ENCODE measurements at places on chromosomes 7 and 10.

DNA sequence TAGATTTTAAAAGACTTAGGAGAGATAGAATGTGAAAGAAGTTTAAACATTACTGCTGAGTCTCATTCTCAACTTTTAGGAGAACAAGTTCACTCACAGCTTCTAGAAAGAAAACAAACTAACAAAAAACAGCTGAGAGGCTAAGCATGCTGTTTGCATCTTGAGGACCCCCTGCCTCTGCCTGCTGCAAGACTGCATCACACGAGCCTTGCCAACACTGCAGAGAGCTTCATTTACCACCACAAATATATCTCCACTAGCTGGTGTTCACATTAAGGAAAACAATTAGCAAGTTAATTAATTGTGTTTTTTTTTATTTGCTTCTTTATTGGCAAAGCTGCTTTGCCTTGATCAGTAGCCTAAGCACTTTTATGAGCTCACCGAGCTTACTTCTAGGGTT is 336.6 kb upstream of the KIAA1217 start:
- no peak for DNase-seq

DNA sequence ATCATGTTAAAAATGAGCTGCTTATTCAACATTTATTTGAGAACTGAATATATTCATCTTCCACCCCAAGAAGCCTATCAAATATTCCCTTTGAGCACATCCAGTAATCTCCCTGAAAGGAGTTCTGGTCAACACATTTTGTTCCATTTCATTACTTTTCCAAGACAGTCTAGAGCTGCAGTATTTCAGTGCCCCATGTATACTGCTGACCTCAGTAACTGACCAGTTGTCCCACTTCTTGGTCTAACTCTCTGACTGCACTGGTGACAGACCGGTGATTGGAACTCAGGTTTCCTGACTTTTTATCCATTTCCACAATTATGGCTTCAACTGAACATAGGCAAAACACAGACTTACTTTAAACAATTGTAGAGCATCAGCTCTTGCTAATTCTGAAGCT is 206.8 kb upstream of the NPSR1 start:
- no peak for DNase-seq

DNA sequence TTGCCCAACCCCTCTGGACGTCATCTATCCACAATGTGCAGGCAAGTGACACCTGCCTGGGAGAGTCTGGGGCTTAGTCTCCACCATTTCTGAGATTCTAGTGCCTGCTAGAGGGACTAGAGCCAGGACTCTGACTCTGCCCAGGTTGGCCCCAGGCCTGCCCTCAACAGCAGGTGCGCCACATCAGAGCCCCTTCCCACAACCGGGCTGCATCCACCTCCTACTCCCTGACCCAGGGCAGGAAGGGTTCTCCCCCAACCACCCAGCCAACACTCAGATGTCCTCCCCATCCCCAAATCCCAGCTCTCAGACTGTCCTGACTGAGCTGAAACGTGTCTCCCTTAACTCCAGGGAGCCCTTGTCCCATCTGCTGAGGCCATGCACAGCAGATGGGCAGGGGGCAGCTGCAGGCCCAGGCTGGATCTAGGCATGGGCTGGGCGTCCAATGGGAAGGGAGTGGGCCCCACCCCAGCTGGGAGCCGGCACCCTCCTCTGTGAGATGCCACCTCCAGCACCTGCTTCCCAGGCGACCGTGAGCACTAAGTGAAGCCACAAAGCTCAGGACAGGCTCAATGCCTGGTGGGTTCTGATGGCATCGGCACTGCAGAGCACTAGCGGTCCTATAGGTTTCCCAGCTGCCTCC is 49.2 kb downstream of the RASGEF1A start:
- no peak for DNase-seq

- no peak for DNase-seq
Measured at GRCh38 chr10:131203456-131204357, 107.8 kb downstream of the TCERG1L start.

DNA sequence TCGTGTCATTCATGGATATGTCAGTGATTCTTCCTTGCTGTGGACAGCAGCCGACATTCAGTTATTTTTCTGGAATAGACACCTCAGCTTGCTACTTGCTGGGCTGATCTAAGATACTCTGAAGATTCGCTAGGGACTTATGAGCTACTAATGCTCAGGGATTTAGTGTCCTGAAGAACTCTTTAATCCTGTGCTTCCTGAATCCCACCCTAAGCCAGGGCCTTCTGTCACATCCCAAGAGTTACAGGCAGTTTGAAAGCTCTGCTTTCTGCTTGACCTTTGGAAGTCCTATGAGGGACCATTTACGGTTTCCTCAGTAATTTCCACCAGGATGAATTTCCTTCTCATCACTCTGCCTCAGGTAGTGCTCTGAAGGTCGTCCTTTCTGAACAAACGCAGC is at the start of gene PDE6C:
Gene PDE6C (plus strand): TSS at position 227 of the 400 bp plus-strand sequence. CDS start 189 bp downstream, outside the sequence.
- no peak for DNase-seq

DNA sequence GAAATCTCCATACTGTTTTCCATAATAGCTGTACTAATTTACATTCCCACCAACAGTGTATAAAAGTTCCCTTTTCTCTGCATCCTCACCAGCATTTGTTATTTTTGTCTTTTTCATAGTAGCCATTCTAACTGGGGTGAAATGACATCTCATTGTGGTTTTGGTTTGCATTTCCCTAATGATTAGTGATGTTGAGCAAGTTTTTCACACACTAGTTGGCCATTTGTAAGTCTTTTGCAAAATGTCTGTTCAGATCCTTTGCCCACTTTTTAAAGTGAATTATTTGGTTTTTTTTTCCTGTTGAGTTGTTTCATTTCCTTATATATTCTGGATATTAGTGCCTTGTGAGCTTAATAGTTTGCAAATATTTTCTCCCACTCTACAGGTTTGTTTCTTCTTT is 101.0 kb upstream of the NFE2L3 start:
- DNase-seq = peak; percentile 50

DNA sequence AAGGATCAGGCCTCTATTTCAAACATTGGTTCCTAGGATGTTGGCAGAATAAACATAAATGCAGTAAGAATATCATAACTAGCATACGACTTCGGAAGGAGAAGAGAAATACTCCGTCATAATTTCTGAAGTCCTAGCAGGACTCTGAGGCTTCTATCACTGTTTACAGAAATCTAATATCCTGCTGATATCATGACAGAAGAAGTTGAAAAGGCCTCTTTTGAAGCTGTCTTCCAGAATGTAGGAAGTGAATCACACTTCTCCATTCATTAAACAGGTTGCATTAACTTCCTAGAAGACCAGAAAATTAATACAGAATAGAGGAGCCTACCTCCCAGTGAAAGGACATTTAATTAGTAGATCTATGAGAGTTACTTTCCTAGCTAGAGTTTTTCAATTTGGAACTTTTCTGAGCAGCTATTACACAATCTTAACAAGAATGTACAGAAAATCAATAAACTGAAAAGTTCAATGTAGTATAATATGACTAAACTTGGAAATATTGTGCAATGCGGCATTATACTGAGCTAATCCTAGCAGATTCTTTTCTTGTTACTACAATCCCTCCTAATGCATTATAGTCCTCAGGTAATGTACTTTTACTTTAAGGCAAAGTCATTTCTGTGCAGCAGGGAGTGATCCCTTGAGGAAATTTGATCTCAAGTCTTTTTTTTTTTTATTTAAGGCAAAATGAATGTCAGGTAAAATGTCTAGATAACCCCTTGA is 622.6 kb upstream of the CELF2 start:
- DNase-seq = no peak

DNA sequence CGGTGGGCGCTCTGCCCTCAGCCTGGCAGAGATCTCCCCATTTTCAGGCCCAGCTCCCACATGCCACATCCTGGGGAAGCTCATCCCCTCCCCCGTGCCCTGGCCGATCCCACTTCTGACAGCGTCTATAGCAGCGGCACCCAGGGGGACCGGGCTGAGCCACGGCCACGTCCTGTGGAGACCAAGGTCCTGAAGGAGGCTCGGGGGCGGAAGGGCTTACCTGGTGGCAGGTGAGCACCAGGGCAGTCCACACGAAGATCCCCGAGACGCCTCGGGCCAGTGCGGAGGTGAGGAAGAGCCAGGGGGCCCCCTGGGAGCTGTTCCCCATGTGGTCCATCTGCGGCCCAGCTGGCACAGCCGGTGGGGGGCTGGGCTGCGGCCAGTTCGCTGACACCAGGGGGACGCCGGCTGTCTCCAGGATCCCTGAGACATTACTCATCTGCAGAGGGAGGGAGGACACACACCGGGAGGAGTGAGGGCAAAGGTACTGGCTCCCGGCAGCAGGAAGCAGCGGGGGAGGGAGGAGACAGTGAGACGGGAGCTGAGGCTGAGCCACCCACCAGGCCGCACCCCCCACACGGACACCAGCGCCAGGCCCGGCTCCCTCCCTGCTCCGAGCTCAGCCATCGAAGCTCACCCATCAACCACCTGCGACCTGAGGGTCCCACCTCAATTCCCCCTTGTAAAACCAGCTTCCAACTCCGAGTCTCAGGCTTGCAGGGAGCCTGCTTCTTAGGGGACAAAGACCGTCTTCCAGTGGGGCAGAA is 776 bp downstream of the TMEM184A start:
- DNase-seq = no peak

DNA sequence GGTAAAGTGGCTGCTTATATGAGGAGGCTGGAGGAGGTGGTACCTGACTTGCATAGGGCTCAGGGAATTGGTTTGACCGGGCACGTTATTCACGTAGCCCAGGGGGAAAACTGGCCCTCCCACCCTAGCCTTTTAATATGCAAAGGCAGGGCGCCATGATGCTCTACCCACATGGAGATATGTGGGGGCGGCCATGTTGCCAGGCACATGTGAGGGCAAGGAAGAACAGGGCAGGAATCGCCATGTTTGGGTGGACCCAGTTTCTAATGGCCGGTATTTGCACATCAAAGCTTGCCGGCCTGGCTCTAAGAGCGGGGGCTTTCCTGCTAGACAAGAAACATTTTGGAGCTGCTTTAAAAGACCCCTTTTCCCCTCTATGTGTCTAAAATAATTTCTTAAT is 949.7 kb upstream of the C7orf33 start:
- no peak for DNase-seq

DNA sequence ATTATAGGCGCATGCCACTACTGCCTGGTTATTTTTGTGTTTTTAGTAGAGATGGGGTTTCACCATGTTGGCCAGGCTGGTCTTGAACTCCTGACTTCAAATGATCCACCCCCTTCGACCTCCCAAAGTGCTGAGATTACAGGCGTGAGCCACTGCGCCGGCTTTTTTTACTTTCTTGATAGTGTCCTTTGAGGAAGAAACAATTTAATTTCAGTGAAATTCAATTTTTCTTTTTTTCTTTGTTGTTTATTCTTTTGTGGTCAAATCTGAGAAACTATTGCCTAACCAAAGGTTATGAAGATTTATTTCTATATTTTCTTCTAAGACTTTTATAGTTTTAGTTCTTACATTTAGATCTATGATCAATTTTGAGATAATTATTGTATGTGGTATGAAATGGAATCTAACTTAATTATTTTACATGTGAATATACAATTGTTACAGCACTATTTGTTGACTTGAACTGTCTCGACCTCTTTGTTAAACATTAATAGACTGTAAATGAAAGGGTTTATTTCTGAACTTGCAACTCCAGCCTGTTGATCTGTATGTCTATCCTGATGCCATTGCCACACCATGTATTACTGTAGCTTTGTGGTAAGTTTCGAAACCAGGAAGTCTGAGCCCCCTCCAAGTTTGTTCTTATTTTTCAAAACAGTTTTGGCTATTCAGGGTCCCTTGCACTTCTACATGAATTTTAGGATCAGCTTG is 19.8 kb upstream of the RASSF4 start:
- peak; percentile 85 for DNase-seq

- no peak for DNase-seq
Measured at GRCh38 chr10:3784510-3785250, at the start of gene KLF6. TSS of gene KLF6 (minus strand) at chr10:3785209. CDS start at chr10:3785014, 195 bp downstream.

GRCh38 chr10:118742782-118743181 is 12.0 kb downstream of the CACUL1 start:
- DNase-seq = no peak

DNA sequence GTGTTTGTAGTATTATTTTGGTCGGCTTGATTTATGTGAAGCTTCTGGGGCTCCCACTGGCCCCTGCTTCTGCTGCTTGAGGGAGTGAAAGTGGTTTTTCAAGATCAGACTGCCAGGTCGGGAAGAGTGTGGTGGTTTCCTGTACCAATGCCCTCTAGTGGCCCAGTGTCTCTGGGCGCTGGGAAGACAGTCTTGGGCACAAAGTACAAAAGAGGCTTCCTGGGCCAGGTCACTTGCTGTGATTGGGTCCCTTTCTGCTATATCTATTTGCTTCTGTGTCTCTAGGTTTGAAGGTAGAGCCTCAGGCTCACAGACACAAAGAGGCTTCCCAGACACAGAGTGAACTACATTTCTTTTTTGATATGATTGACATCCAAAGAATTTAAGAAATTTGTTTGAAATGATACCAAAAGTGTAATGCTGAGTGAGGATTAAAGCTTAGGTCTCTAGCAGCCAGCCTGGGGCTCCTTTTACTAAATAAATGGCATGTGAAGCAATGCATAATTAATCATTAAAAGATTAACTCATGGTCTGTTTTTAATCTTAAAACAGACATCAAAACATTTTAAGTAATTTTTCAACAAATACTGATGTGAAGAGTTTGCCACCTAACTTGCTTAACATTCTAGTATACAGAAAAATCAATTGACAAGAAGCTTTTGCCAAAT is 36.3 kb downstream of the ABCB1 start:
- peak; percentile 19 for DNase-seq

- DNase-seq = peak; percentile 63
Measured at GRCh38 chr7:47677664-47678063, 95.8 kb upstream of the TNS3 start.

GRCh38 chr7:104998040-104998752 is 15.8 kb upstream of the KMT2E start:
- peak; percentile 25 for DNase-seq

DNA sequence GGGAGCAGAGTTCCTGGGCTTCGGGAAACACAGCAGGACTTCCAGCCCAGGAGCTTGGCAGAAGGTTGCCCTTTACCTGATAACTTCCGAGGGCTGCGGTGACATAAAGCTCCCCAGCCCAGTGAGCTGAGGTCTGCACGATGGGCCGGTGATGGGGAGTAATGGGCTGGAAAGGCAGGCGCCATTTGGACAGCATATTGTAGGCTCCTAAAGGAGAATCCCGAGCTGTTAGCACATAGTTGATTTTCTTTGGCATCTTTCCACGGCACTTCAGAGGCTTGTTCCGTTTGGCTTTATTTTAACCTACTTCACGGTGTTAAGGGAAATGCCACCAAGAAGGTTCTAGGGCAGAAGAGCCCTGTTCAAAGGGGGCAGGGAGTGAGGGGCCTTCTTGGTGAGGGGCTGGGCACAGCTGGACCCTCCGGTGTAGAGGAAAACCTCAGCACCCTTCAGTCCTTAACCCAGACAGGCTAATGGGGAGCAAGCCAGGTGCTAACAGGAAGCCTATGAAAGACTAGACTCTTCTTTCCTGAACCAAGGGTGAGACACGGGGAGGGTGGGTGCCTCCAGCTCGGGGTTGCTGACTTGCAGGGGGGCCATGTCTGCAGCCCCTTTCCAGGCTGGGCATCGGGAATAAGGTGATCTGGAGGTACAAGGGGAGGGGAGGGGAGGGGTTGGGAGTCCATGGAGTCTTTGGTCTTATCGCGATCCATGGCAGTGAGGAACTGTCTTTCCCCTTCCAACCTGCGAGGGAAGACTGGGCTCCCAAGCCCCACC is 347.7 kb downstream of the GLRX3 start:
- no peak for DNase-seq

GRCh38 chr7:142450695-142451094 is 192.8 kb upstream of the PRSS58 start:
- DNase-seq = no peak

Measured in inflammatory macrophage treated with lipopolysaccharide for 1 hour (primary cell).